WTC11 (cell line): ENCODE measurements at places on chromosomes 12 and 14. TPM values are rescaled to one million over a fixed set of nuclear protein-coding genes. Genes with fewer than 3 reads are reported as not detected.

DNA sequence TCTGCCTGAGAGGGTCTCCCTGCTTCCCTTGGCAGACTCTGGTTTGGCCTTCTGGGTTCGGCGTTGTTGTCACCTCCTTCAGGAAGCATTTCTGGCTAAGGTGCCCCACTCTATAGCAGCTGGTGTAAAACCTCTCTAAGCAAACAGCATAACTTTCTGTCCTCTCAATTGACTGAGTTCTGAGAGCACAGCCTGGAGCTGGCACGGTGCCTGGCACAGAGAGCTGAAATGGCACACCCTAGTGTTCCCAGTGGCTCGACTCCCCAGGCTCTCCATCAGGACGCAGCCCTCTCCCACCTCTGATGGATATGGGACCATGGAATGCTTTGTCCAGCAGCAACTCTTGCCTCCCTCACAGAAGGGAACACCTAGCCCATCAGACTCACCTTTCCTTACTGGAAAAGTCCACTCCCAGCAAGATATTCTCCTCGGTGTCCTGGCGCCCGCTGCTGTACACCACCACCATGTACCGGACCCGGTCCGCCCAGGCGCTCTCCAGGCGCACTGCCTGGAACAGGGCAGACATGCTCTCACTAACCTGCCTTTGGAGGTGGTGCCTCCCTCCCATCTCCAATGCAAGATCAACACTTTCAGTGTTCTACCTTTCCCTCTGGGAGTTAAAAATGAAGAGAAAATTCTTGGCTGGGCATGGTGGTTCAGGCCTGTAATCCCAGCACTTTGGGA lies 40.6 kb downstream of the SSH1 start:
- no peak overlapping the region for H3K27ac ChIP-seq
- H3K36me3 ChIP-seq, result peaks cover 6% of the 10 kb centered on the region
- no peak for DNase-seq
- H3K4me1 ChIP-seq, result peaks cover 20% of the 10 kb centered on the region
- no peaks in the 10 kb centered on the region for H3K27me3 ChIP-seq

GRCh38 chr12:20585913-20586312 lies 109.2 kb upstream of the SLCO1C1 start:
- peaks cover 13% of the 10 kb centered on the region for H3K4me1 ChIP-seq
- no peak overlapping the region; the same call in 1 of the 2 replicates for H3K27ac ChIP-seq
- no peaks in the 10 kb centered on the region for H3K27me3 ChIP-seq
- H3K4me3 ChIP-seq, result no peak overlapping the region
- no peak for DNase-seq
- no peaks in the 10 kb centered on the region for H3K36me3 ChIP-seq

DNA sequence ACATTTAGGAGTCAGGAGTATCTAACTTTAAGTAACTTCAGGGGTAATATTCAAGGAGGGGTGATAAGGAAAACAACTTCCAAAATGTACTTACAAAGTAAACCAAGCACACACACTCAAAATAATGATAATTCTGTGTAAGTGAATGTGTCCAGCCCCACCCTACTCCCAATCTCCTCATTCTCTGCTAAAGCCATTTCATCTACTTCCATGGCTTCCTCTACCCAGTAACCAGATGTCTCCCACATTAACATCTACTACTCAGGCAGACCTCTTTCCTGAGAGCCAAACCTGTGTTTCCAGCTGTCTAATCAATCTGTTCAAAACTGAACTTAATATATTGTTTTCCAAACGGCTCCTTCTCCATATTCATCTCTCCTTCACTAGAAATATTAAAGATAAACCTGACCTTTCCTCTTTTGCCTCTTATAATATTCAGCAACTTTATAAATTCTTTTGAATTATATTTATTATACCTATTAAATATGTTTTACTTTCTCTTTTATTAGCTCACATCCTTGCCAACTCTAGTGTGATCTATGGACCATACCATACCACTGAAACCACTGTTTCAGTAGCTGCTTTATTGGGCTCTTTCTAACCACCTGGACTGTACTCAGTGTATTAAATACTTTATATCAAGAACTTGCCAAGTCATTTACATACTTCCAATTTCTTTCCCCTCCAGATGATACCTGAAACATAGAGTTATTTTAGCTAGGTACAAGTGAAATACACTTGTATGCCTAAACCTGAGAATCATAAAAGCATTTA lies 170.7 kb downstream of the PPFIA2 start:
- no peak overlapping the region for H3K4me3 ChIP-seq
- H3K4me1 ChIP-seq, result no peaks in the 10 kb centered on the region
- DNase-seq, result no peak
- peaks cover 13% of the 10 kb centered on the region for H3K36me3 ChIP-seq
- no peak overlapping the region for H3K27ac ChIP-seq

DNA sequence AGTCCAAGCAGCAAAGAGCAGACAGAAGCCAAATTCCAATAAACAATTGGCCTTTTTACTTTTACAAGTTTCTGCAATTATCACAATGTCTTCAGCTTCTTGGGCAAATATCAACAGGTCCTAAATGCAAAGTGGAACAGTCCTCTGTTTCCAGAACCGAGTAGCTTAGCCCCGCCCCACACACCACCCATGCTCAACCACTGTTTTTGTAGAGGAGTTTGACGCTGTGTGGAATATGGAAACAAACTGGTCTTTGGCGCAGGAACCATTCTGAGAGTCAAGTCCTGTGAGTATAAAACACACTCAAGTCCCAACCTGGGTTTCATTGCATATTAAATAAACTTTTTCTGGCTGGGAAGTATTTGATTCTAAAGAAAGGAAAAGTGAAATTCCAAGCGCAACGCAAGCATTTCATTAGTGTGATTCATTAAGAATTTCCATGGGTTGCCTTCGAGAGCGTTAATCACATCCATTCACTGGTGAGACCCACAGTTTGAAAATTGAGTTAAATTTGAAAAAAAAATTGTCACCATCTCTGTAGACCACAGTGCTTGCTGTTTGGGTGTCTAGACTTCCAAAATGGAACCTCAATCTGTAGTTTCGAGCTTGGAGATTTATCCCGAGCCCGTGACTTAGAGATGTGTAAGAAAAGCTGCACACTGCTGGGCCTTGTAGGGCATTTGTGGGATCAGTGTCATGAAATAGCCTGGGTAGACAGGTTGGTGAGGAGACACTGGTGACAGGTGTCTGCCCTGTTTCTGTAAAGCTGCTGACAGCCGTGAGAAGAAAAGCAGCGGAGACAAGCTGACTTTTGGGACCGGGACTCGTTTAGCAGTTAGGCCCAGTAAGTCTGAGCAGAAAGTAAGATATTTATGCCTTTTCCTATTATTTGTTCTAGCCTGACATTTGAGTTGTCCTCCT lies 96.1 kb downstream of the DAD1 start:
- no peak for DNase-seq
- H3K36me3 ChIP-seq, result no peaks in the 10 kb centered on the region
- peaks cover 4% of the 10 kb centered on the region for H3K27me3 ChIP-seq
- H3K4me1 ChIP-seq, result peaks cover 20% of the 10 kb centered on the region
- H3K27ac ChIP-seq, result no peak overlapping the region

DNA sequence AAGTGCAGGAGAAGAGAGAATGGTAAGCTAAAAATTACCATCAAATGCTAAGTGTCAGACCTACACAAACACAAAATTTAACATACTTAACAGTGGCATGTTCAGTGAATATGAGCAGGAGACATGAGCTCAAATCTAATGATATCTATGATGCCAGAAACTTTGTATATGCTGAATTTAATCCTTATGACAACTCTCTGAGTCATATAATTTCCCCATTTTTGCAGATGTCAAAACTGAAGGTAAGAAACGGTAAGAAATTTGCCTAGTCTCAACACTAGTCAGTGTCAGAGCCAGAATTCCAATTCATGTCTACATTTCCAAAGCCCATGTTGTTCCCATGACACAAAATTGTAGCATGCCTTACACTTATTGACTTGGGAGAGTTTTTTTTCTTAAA lies 375.8 kb downstream of the APAF1 start:
- H3K27me3 ChIP-seq, result peaks cover 36% of the 10 kb centered on the region
- H3K4me3 ChIP-seq, result no peak overlapping the region
- no peak overlapping the region for H3K27ac ChIP-seq
- H3K36me3 ChIP-seq, result peaks cover 14% of the 10 kb centered on the region

GRCh38 chr14:38367922-38368321 lies 112.0 kb upstream of the CLEC14A start:
- no peak overlapping the region for H3K4me3 ChIP-seq
- H3K27ac ChIP-seq, result no peak overlapping the region
- peaks cover 48% of the 10 kb centered on the region for H3K27me3 ChIP-seq
- H3K4me1 ChIP-seq, result 0 out of 2 replicates have a peak, but pooled peaks cover 2% of the 10 kb centered on the region
- no peak for DNase-seq
- H3K36me3 ChIP-seq, result no peaks in the 10 kb centered on the region

- no peak for DNase-seq
These were observed 1.3 kb downstream of the UNG start for GRCh38 chr12:109098651-109099050.

ERH gene
- total RNA-seq, result 320 to 363 TPM (median 356 TPM) in 3 replicates

VTI1B gene
- 108 to 133 TPM (median 123 TPM) in 3 replicates for total RNA-seq

ESR2 gene
- 0.23 to 0.50 TPM (median 0.39 TPM) in 3 replicates for total RNA-seq
